ENCODE measurements at places on chromosomes 7 and 10. TPM values are rescaled to one million over a fixed set of nuclear protein-coding genes. Genes with fewer than 3 reads are reported as not detected.

The CRCP gene
- total RNA-seq: 29.5 TPM

The SEPTIN7 gene
- total RNA-seq: 270 TPM

The MARVELD1 gene
- 92.4 TPM for total RNA-seq

The PLOD3 gene
- total RNA-seq: 51.8 TPM

The OR2A1 gene
- 0.39 TPM for total RNA-seq

The ASIC3 gene
- total RNA-seq: 1.7 TPM

The SLC29A3 gene
- 5.3 TPM for total RNA-seq

The DGKI gene
- 6.8 TPM for total RNA-seq

The KCNMA1 gene
- 163 TPM for total RNA-seq

The STOX1 gene
- 0.27 TPM for total RNA-seq

The WASHC2C gene
- total RNA-seq: 57.2 TPM

The KEL gene
- 0.49 TPM for total RNA-seq

The TRRAP gene
- total RNA-seq: 41.9 TPM

The TBX20 gene
- total RNA-seq: not detected

The PALD1 gene
- 11.5 TPM for total RNA-seq

The TBATA gene
- not detected for total RNA-seq

The GATA3 gene
- 0.78 TPM for total RNA-seq

The SPDYE2 gene
- total RNA-seq: not detected

The NODAL gene
- total RNA-seq: not detected

The NUPR2 gene
- 0.62 TPM for total RNA-seq

The NAT16 gene
- total RNA-seq: not detected

The IL15RA gene
- total RNA-seq: 21.2 TPM

The PPP1R9A gene
- total RNA-seq: 12.0 TPM

The NME8 gene
- 2.0 TPM for total RNA-seq

The GRID2IP gene
- total RNA-seq: 0.16 TPM

The ECHDC3 gene
- total RNA-seq: 7.3 TPM

The KCNK18 gene
- total RNA-seq: not detected

The RBM20 gene
- 11.2 TPM for total RNA-seq

The SPDYE8 gene
- total RNA-seq: not detected

The CDC14C gene
- total RNA-seq: not detected

The COL28A1 gene
- total RNA-seq: 3.2 TPM

The ZNF438 gene
- total RNA-seq: 11.6 TPM

The RSPH10B gene
- not detected for total RNA-seq

The ENTPD1 gene
- total RNA-seq: 110 TPM

The HGF gene
- total RNA-seq: 55.9 TPM

The ZNF853 gene
- total RNA-seq: 10.9 TPM

The NRF1 gene
- 23.4 TPM for total RNA-seq

The HTRA1 gene
- total RNA-seq: 261 TPM

The PLEKHS1 gene
- 0.29 TPM for total RNA-seq

The CALHM3 gene
- total RNA-seq: not detected

The TMED4 gene
- total RNA-seq: 66.8 TPM

The SPDYE2B gene
- not detected for total RNA-seq

The VTI1A gene
- 43.1 TPM for total RNA-seq

The DKK1 gene
- 2.4 TPM for total RNA-seq

The SPDYE18 gene
- total RNA-seq: 1.2 TPM

The HYAL4 gene
- not detected for total RNA-seq

The MYL10 gene
- total RNA-seq: not detected

The SLC26A5 gene
- total RNA-seq: 0.57 TPM

The NUDT13 gene
- total RNA-seq: 1.7 TPM

The SORCS3 gene
- 0.29 TPM for total RNA-seq
